GM23248 (cell line): ENCODE measurements at places on chromosomes 3 and 15. TPM values are rescaled to one million over a fixed set of nuclear protein-coding genes. Genes with fewer than 3 reads are reported as not detected.
A peak's percentile ranks its signal among the peaks of the same experiment; 100 is the strongest.

FAM131A gene
- 24.5 and 44.9 TPM in 2 replicates for total RNA-seq

NPAP1 gene
- total RNA-seq: not detected in 2 replicates

DNA sequence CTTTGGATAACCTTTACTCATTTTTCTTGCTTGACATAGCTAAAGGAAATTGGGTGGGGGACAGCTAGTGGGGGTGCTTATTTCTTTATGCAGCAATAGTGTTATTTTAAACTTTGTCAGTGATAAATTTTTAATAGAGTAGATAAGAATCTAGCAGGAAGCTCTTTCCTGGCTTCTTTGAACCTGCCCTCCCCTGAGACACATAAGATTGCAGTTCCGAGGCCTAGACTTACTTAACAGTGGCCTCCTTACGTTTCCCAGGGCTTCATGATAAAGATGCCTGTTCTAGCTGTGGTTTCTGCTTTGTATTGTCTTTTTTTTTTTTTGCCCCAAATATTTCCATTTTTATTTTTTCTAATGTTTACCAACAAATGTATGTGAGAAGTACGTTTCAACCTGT lies 170.1 kb downstream of the VPS8 start:
- no peak for DNase-seq

- no peak for DNase-seq
Measured at GRCh38 chr3:59046839-59047238, 3.0 kb downstream of the CFAP20DC start.

INSYN1 gene
- total RNA-seq: 8.1 and 10.4 TPM in 2 replicates

SPTSSB gene
- not detected in 2 replicates for total RNA-seq

DNA sequence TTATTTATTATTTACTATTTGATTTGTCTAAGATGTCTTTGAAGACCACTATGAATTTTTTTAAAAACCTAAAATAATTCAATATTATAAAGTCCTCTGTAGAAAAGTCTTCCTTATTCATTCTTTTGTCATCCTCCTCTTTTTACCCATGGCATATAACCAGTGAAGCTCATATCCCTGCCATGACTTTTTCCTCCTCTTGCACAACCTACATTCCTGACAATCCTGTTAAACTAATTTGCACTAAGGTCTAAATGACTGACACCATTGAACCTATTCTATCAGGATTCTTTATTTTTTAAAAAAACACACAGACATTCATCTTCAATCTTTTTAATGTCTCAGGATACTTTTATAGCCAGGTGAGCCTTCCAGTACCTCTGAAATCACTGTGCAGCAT lies 159.9 kb upstream of the SLC2A2 start:
- DNase-seq: peak; percentile 25

PPM1L gene
- under 0.01 and 0.38 TPM in 2 replicates for total RNA-seq

DNA sequence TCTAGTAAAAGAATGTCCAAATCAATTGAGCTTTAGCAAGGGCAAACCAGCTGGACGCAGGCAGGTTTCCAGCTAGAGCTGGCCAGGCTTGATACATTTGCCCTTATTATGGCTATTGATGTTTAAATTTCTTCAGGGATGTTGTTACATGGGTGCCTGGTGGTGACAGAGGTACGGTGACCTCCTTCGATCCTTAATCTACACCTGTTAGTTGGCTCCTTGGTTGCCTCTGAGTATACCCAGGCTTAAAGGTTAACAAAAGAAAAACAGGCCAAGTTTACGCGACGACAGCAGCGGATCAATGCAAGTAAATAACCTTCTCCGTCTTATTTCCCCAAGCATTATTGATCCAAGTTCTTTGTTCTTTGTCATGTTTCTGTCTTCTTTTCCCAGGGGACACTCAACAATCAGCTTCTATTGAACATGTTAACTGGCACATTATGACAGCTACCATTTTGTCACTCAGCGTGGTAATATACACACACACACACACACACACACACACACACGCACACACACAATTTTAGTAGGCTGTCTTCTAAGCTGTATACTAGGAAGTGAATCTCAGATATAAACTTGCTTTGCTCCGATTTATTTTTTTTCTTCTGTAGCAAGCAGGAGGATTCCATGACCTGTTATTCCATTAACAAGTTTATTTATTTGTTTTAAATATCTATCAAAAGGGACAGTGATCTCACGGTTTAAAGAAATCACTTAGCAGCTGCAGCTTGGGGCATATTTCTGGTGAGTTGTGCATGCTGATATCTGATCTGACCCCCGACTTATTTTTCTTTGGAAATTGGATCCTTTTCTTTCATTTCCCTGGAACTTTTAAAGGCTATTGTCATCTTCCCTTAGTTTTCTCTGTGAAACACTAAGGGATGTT lies 844.7 kb downstream of the MCTP2 start:
- no peak for DNase-seq

DNA sequence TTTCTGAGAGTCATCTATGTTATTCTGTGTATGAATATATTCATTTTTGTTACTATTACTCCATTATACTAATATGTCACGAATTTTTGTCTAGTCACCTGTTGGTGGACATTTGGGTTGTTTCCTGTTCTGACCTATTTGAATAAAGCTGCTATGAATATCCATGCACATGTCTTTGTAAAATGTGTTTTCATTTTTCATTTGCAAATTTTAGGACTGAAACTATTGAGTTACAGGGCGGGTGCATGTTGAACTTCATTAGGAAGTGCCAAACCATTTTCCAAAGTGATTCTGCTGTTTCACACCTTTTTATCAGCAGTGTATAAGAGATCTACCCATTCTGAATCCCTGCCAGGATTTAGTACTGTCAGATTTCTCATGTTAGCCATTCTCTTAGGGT lies 37.7 kb upstream of the IQCF6 start:
- DNase-seq: no peak

ISY1 gene
- total RNA-seq: 28.3 and 33.8 TPM in 2 replicates

GRCh38 chr3:113084777-113085176 lies 94.0 kb downstream of the GTPBP8 start:
- peak; percentile 41 for DNase-seq

CFAP92 gene
- total RNA-seq: not detected in 2 replicates
